ENCODE measurements at places on chromosomes 6 and 20. TPM values are rescaled to one million over a fixed set of nuclear protein-coding genes. Genes with fewer than 3 reads are reported as not detected.
A peak's percentile ranks its signal among the peaks of the same experiment; 100 is the strongest.

GABRR2 gene
- 3.3 TPM for total RNA-seq

LAMA5 gene
- 395 TPM for total RNA-seq

SLC22A1 gene
- total RNA-seq, result 2.8 TPM

PTK7 gene
- 9.6 TPM for total RNA-seq

FAM162B gene
- total RNA-seq, result 6.2 TPM

DNA sequence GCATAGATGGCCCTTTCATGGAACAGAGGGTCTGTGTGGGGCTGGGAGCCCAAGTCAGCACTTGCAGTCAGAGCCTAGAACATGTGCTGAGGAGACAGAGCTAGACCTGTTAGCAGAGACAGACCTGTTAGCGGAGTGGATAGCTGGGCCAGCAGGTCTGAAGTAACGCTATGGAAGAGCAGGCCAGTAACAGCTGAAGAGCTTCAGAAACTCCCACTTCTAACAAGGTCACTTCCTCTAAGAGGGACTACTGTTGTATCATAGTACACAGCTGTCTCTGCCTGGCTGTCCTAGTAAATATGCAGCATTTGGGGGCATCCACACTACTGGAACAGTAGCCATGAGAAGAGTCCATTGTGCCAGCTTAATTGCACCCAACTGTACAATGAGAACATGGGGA lies 41.2 kb upstream of the POLR1H start:
- H3K27ac ChIP-seq, result no peak overlapping the region
- DNase-seq, result no peak
- no peaks in the 10 kb centered on the region for H3K36me3 ChIP-seq
- no peaks in the 10 kb centered on the region for H3K27me3 ChIP-seq

DNA sequence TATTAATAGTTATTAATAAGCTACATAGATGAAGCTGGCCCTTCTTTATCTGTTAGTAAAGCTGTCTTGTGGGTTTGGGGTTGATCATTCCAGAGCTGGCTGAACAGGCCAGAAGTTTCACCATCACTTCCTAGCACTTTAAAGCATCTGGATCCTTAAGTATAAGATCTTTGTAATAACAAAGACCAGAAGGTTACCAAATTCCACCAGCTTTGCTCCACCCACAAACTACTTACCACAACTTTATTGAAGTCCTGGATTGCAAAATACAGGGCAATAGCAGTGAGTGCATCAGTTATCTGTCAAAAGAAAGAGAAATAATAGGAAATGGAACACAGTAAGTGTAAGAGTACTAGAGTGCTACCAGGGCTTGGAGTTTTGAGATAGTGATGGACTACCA lies 33.0 kb downstream of the PIGU start:
- H3K36me3 ChIP-seq, result no peaks in the 10 kb centered on the region
- H3K27me3 ChIP-seq, result no peaks in the 10 kb centered on the region
- H3K4me3 ChIP-seq, result no peak overlapping the region
- no peak overlapping the region for H3K27ac ChIP-seq

- no peak overlapping the region for H3K27ac ChIP-seq
- H3K4me1 ChIP-seq, result no peaks in the 10 kb centered on the region
- no peak for DNase-seq
- H3K36me3 ChIP-seq, result no peaks in the 10 kb centered on the region
These were observed 146.7 kb upstream of the SLC22A23 start for GRCh38 chr6:3603340-3604130.

GRCh38 chr6:30152016-30152673 lies 8.9 kb downstream of the TRIM10 start:
- no peaks in the 10 kb centered on the region for H3K36me3 ChIP-seq
- H3K27me3 ChIP-seq, result no peaks in the 10 kb centered on the region
- H3K4me3 ChIP-seq, result no peak overlapping the region
- no peak for DNase-seq
- no peak overlapping the region for H3K27ac ChIP-seq

- no peaks in the 10 kb centered on the region for H3K27me3 ChIP-seq
- no peaks in the 10 kb centered on the region for H3K36me3 ChIP-seq
- no peak overlapping the region for H3K4me3 ChIP-seq
- no peak for DNase-seq
- no peak overlapping the region for H3K27ac ChIP-seq
These were observed 705.3 kb downstream of the KIF16B start for GRCh38 chr20:15867899-15868298.

GRCh38 chr20:48283470-48284110 lies 498.3 kb upstream of the SULF2 start:
- no peaks in the 10 kb centered on the region for H3K36me3 ChIP-seq
- H3K4me1 ChIP-seq, result peaks cover 3% of the 10 kb centered on the region
- peak overlapping the region; percentile 22 for H3K27ac ChIP-seq
- no peaks in the 10 kb centered on the region for H3K27me3 ChIP-seq

DNA sequence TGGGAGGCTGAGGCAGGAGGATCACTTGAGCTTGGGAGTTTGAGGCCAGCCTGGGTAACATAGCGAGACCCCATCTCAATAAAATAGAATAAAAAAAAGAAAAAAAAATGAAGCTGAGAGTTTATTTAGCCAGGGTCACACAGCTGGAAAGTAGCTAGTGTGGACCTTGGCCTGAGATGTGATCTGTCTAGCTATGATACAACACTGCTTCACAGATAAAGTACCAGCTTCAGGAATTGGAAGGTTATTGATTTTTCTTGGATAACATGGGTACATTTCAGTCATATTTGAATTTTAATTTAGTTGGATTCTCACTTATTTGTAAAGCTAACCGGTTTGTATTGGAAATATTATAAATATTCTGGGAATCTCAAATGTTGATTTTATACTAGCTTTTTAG lies 5.1 kb downstream of the FARS2 start:
- no peaks in the 10 kb centered on the region for H3K4me1 ChIP-seq
- DNase-seq, result no peak
- H3K27me3 ChIP-seq, result no peaks in the 10 kb centered on the region
- no peak overlapping the region for H3K4me3 ChIP-seq
- no peak overlapping the region for H3K27ac ChIP-seq

DNA sequence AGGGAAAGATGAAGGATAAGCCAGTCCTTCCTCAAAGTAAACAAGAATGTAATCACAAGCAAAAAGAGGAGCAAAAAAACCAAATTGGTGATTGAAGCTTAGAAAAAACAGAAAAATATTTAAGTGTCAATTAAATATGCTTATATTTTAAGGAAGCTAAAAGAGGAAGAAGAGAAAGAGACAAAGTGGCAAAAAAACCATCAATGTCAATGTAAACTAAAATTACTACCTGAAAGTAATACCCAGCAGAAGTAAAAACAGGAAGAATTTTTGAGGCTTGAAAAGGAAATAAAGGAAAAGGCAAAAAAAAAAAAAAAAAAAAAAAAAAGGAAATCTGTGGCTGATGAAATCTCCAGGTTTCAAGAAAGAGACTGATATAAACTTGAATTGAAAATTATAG lies 36.2 kb upstream of the OGFRL1 start:
- H3K4me1 ChIP-seq, result no peaks in the 10 kb centered on the region
- no peak for DNase-seq
- H3K36me3 ChIP-seq, result no peaks in the 10 kb centered on the region
- H3K4me3 ChIP-seq, result no peak overlapping the region
- H3K27ac ChIP-seq, result no peak overlapping the region

DNA sequence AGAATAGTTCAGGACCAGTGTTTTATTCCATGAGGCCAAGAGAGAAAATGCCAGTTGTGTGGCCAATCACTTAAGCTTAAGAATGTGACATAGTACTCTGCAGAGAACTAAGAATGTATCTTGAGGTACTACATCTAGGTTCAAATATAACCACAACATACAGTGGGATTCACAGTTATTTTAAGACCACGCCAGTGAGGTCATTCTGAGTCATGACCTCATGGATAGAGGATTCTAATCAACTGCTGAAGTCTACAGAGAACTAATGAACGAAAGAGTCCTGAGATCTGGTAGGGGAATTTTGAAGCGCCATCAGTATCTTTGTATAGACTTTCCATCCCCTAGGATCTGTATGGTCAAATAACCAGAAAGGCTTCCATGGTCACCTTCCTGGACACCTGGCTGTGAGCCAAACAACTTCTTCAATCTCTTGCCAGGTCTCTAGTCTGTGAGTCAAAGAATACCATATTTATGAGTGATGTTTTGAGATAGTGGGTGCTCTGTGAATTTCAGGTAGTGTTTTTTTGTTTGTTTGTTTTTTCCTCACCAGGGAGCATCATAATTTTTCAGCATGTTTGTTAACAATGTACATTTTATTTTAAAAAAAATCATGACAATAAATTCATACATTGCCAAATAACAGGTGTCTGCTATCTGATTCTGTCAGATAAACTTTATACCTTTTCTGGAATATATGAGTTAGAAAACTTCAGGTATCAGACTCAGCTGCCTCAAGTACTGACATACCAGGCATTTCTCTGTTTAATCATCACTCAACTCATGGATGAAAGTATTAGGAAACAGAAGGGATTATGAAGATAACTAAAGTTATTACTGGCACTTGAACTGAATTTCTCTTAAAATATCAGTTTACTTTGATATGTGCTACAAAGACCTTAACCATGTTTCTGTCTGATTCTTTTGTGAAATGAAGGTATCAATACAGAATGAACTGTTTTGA lies 217.9 kb downstream of the PLCB4 start:
- no peaks in the 10 kb centered on the region for H3K27me3 ChIP-seq
- DNase-seq, result no peak
- H3K4me3 ChIP-seq, result no peak overlapping the region
- H3K27ac ChIP-seq, result no peak overlapping the region
- H3K4me1 ChIP-seq, result no peaks in the 10 kb centered on the region

DNA sequence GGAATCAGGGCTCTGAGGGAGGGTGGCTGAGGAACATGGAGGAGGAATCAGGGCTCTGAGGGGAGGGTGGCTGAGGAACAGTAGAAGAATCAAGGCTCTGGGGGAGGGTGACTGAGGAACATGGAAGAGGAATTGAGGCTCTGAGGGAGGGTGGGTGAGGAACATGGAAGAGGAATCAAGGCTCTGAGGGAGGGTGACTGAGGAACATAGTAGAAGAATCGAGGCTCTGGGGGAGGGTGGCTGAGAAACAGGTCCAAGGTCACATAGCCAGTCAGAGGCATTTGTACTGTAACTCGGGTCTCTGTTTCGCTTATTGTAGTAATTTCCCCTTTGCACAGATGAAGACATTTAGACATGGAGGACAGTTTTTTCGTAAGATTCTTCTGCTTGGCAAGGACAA lies 164.8 kb downstream of the SOBP start:
- no peak overlapping the region for H3K4me3 ChIP-seq
- DNase-seq, result no peak
- no peaks in the 10 kb centered on the region for H3K36me3 ChIP-seq
- no peaks in the 10 kb centered on the region for H3K4me1 ChIP-seq
- no peaks in the 10 kb centered on the region for H3K27me3 ChIP-seq

- no peaks in the 10 kb centered on the region for H3K36me3 ChIP-seq
- H3K4me1 ChIP-seq, result no peaks in the 10 kb centered on the region
- no peak for DNase-seq
- no peak overlapping the region for H3K4me3 ChIP-seq
These were observed 12.9 kb downstream of the PRSS16 start for GRCh38 chr6:27260369-27260768.

- H3K4me1 ChIP-seq, result peaks cover 19% of the 10 kb centered on the region
- DNase-seq, result no peak
- H3K4me3 ChIP-seq, result no peak overlapping the region
- no peaks in the 10 kb centered on the region for H3K36me3 ChIP-seq
- no peaks in the 10 kb centered on the region for H3K27me3 ChIP-seq
- no peak overlapping the region for H3K27ac ChIP-seq
These were observed 29.5 kb downstream of the TOP1 start for GRCh38 chr20:41057999-41058673.

- H3K27me3 ChIP-seq, result no peaks in the 10 kb centered on the region
- H3K4me3 ChIP-seq, result no peak overlapping the region
These were observed 94.4 kb upstream of the FAM184A start for GRCh38 chr6:119172824-119173223.

- no peaks in the 10 kb centered on the region for H3K4me1 ChIP-seq
- H3K27me3 ChIP-seq, result peaks cover 1% of the 10 kb centered on the region
- DNase-seq, result no peak
- no peaks in the 10 kb centered on the region for H3K36me3 ChIP-seq
These were observed 560.0 kb downstream of the TBC1D32 start for GRCh38 chr6:120774275-120774674.

- no peaks in the 10 kb centered on the region for H3K27me3 ChIP-seq
- no peak for DNase-seq
- no peak overlapping the region for H3K4me3 ChIP-seq
- H3K36me3 ChIP-seq, result no peaks in the 10 kb centered on the region
These were observed 38.4 kb downstream of the LRRC1 start for GRCh38 chr6:53833155-53833554.

DNA sequence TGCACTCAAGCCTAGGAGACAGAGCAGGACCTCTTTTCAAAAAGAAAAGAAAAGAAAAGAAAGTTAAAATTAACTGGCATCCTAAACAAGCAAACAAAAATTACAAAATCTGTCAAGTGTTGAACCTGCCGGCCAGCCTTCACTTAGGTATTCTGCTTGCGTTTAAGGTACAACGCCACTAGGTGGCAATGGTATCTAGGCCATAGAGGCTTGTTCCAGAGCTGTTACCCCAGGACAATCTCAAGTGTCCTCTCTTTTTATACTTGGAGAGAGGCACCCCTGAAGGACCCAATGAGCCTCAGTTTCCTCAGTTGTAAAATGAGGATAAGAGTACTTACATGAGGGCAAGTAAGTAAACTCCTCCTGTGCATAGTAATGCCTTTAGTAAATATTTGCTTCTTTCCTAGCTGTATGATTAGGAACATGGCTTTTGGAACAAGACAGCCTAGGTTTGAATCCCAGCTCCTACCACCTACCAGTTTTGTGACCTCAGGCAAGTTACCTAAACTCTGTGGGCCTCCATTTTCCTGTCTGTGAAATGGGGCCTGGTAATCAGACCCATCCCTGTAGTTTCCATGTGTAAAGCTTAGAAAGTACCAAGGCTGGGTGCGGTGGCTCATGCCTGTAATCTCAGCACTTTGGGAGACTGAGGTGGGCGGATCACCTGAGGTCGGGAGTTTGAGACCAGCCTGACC lies 5.8 kb upstream of the PACSIN1 start:
- no peak overlapping the region for H3K27ac ChIP-seq
- H3K27me3 ChIP-seq, result no peaks in the 10 kb centered on the region
- no peaks in the 10 kb centered on the region for H3K4me1 ChIP-seq
- H3K4me3 ChIP-seq, result no peak overlapping the region

- no peak for DNase-seq
- H3K27me3 ChIP-seq, result no peaks in the 10 kb centered on the region
- no peak overlapping the region for H3K27ac ChIP-seq
- H3K4me3 ChIP-seq, result no peak overlapping the region
- H3K36me3 ChIP-seq, result no peaks in the 10 kb centered on the region
- H3K4me1 ChIP-seq, result no peaks in the 10 kb centered on the region
These were observed 254.2 kb upstream of the SULF2 start for GRCh38 chr20:48039514-48039913.

- H3K36me3 ChIP-seq, result no peaks in the 10 kb centered on the region
- no peaks in the 10 kb centered on the region for H3K4me1 ChIP-seq
- H3K4me3 ChIP-seq, result no peak within 1 kb of the TSS
- no peak for DNase-seq
- no peaks in the 10 kb centered on the region for H3K27me3 ChIP-seq
These were observed at the start of gene MTCL3 for GRCh38 chr6:127518710-127519468. MTCL3 (minus strand) TSS chr6:127519335.

DNA sequence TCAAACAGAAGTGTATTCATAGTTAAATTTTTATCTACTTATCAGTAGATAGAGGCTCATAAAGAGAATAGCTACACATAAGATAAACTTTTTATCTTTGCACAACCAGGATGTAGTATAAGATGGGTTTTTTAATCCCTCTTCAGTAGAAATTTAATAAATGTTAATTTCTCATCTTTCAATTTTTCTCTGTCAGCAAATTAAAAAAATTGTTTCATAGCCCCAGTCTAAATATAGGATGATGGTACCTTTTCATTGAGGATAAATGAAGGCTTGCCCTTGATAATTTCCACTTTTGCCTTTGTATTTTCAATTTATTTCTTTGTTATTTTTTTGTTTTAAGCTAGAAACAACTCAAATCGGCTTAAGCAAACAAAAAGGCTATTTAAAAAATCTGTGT lies 251.2 kb upstream of the NOX3 start:
- no peak for DNase-seq
- no peak overlapping the region for H3K4me3 ChIP-seq
- H3K4me1 ChIP-seq, result no peaks in the 10 kb centered on the region
- H3K27me3 ChIP-seq, result no peaks in the 10 kb centered on the region
- no peak overlapping the region for H3K27ac ChIP-seq

Measured in aorta (tissue), 5 donors.